ENCODE measurements at places on chromosomes 13 and 19.

DNA sequence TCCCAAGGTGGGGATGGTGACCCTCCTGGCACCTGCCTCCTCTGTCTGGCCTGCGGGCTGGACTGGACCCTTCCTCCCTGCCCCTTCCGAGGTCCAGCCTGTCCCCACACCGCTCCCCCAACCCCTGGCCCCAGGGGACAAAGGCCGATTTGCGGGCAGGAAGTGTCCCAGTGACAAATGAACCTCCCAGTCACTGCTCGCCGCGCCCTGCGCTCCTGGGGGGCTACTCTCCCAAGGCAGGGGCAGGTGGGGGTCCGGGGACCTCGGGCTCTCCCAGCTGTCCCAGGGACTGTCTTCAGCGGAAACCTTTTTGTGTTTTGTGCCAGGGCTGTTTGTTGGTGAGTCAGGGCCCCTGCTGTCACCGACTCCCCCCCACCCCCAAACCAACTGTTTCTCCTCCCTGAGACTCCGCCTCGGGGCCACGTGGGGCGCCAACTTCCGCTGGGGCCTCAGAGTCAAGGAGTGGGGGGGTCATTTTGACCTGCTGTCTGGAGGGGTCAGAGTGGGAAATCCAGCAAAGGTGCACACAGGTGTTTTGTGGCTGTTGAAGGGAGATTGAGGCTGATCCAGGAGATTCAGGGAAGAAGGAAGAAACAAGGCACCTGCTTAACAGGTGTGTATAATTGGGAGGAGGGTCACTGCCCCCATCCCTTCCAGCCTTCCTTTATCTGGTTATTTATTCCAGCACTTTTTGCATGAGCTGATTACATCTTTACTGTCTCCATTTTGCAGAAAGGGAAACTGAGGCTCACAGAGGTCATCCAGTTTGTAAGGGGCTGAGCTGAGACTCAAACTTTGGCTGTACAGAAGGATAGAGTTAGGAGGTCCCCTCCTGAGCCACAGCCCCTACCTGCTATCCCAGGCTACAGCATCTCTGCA, 831 bp downstream of the PGPEP1 start:
- peak; percentile 56 for DNase-seq

- no peak for DNase-seq
Observed at GRCh38 chr19:12098040-12098439, 33.5 kb downstream of the ZNF844 start.

GRCh38 chr13:44050450-44051063, 170.9 kb downstream of the LACC1 start:
- DNase-seq = no peak

DNA sequence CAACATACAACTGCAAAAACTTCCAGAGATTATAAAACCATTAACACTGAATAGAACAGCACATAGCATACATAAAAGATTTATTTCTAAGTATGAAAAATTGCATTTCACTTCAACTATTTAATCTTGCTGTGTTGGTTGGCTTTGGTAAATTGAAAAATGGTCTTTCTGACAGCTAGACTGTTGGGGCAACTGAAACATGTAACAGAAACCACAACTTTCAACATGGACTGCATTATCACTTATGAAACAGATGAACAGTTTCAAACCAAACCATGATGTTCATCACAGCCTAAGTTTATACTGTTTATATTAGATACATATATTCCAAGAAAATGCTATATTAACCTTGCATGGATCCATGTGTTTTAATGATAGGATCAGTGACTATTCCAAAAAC, 324.1 kb upstream of the PCDH9 start:
- DNase-seq = no peak

- peak; percentile 41 for DNase-seq
Observed at GRCh38 chr19:46748325-46749109, 2.3 kb upstream of the STRN4 start.

DNA sequence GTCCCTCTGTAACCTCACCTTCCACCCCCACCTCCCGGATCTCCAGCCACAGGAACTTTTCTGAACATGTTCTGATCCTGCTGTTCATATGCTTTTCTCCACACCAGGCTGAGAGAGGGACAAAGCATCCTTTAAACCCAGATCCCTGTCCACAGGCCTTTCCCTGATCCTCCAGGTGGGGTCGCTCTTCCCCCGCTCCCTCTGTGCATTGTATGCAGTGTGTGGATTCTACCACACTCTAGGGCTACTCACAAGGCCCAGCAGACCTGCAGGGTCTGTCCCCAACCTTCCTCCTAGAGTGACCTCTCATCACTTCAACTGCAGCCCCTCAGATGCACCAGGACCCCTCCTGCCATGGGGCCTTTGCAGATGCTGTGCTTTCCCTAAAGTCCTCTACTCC, 1200.6 kb downstream of the UQCRFS1 start:
- DNase-seq = no peak

DNA sequence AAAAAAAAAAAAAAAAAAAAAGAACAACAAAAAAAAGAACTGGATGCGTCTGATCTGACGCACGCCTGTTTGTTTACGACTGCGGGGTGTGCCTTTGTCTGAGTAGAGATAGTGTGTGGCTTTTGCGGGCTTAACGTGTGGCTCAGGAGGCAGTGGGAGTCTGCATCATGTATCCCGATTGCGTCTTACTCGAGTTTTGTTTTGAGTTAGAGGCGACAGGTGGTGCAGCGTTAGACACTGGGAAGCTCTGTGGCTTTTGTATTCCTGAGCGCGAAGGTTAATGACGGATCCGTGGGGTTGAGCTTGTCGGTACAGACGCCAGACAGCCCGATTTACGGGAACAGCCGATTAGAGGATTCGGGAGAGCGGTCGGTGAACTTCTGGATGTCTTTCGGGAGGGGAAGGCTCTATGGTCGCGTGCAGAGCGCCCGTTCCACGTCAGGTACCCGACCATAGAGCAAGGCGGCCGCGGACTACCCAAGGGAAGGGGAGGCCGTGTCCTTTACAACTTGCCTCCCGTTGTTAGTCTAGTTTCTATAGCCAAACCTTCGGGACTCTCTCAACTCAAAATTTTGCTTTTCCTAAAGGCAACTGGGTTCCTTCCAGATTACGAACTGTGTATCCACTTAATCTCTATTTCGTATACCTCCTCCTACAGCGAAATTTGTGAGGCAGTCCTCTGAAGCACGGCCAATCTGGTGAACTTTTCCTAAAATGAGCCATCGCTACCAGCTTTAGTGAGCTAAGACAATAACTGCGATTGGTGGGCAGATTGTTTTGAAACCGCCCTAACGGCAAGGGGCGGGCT, 926 bp upstream of the HNRNPUL1 start:
- peak; percentile 54 for DNase-seq

- no peak for DNase-seq
Observed at GRCh38 chr13:51318015-51318414, 21.5 kb upstream of the SERPINE3 start.

Data from stimulated activated CD8-positive, alpha-beta memory T cell treated with anti-CD3 and anti-CD28 coated beads, Interleukin-4, amount 100 ng/mL, for 4 hours (primary cell).